A549 treated with CORT108297 at 1 μM for 4 hours (cell line): ENCODE measurements at places on chromosomes 6 and 20. TPM values are rescaled to one million over a fixed set of nuclear protein-coding genes. Genes with fewer than 3 reads are reported as not detected.

PRPH2 gene
- not detected in 5 replicates for total RNA-seq

HLA-B gene
- 17.7 to 37.5 TPM (median 29.0 TPM) in 5 replicates for total RNA-seq

GGTLC1 gene
- not detected in 5 replicates for total RNA-seq

FAM83D gene
- 61.3 to 74.4 TPM (median 69.6 TPM) in 5 replicates for total RNA-seq

PBOV1 gene
- not detected in 5 replicates for total RNA-seq

PDRG1 gene
- 29.9 to 37.6 TPM (median 33.4 TPM) in 5 replicates for total RNA-seq

C20orf141 gene
- total RNA-seq, result 0.28 to 0.44 TPM (median 0.38 TPM) in 4 of 5 replicates, not detected in the other

CLDN20 gene
- total RNA-seq, result not detected in 5 replicates

HLA-DPB1 gene
- not detected in 5 replicates for total RNA-seq

SIRPB1 gene
- 0.48 to 0.66 TPM (median 0.52 TPM) in 5 replicates for total RNA-seq

OR2J2 gene
- not detected in 5 replicates for total RNA-seq

EYS gene
- 0.01 to 0.19 TPM (median 0.13 TPM) in 4 of 5 replicates, not detected in the other for total RNA-seq

DZANK1 gene
- total RNA-seq, result 2.7 to 3.0 TPM (median 2.8 TPM) in 5 replicates

ADGB gene
- total RNA-seq, result not detected in 5 replicates

DNAH8 gene
- total RNA-seq, result not detected in 5 replicates

TMEM63B gene
- 12.7 to 18.0 TPM (median 16.7 TPM) in 5 replicates for total RNA-seq

ARHGAP40 gene
- 0.02 TPM in 1 of 5 replicates, not detected in the others for total RNA-seq

SCGN gene
- total RNA-seq, result 0.14 to 0.34 TPM (median 0.21 TPM) in 5 replicates

ADGRG6 gene
- total RNA-seq, result 39.7 to 68.3 TPM (median 57.3 TPM) in 5 replicates

LRRN4 gene
- 0.05 TPM in 1 of 5 replicates, not detected in the others for total RNA-seq

CGAS gene
- 5.2 to 6.3 TPM (median 5.4 TPM) in 5 replicates for total RNA-seq

SERAC1 gene
- 2.5 to 3.5 TPM (median 3.2 TPM) in 5 replicates for total RNA-seq

TJAP1 gene
- 17.3 to 20.8 TPM (median 20.1 TPM) in 5 replicates for total RNA-seq

CRIP3 gene
- 0.44 to 1.1 TPM (median 0.52 TPM) in 5 replicates for total RNA-seq

PPP1R3G gene
- 1.1 to 2.0 TPM (median 1.4 TPM) in 5 replicates for total RNA-seq

TSPO2 gene
- total RNA-seq, result not detected in 5 replicates

PDE10A gene
- total RNA-seq, result 31.1 to 36.1 TPM (median 34.3 TPM) in 5 replicates

HSPA1L gene
- 1.5 to 2.2 TPM (median 1.8 TPM) in 5 replicates for total RNA-seq

POU5F1 gene
- total RNA-seq, result 4.7 to 6.7 TPM (median 5.3 TPM) in 5 replicates

TMEM242 gene
- total RNA-seq, result 5.6 to 6.9 TPM (median 6.8 TPM) in 5 replicates

NNAT gene
- not detected in 5 replicates for total RNA-seq

ACTL10 gene
- total RNA-seq, result 0.05 TPM in 1 of 5 replicates, not detected in the others
